Eye (tissue), 1 donor: ENCODE measurements at places on chromosomes 3 and 15.

DNA sequence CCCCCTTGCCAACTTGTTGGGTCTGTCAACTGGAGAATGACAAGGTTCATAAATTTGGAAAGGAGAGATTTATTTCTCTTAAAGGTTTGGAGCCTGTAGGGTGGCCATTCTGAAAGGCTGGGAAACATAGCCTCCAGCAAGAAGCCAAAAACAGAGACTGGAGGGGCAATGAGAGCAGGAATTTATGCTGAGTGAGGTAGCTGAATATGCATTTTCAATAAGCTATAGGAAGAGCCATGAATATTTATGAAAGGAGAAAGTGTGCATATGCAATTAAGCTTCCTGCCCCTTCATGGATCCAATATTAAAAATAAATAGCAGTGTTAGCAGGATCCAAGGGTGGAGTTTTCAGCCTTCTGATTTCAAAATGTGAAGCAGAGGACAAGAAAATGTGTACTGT, 306.1 kb upstream of the LRRC3B start:
- DNase-seq: no peak

GRCh38 chr3:137765310-137766033, 1.4 kb downstream of the SOX14 start:
- peak; percentile 38 for DNase-seq

DNA sequence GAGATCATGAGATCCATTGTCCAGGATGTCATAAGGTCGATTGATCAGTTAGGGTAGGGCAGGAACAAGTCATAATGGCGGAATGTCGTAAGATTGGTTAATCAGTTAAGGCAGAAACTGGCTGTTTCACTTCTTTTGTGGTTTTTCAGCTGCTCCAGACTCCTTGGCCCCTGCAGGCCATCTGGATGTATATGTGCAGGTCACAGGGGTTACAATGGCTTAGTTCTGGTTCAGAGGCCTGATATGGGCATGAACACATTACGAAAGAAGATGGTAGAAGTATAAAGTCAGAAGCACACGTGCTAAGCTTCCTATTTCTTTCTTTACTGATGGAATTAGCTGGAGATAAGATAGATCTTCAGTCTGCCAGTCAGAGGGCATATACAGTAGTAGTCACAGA, 315.4 kb upstream of the LRRC3B start:
- DNase-seq: no peak

DNA sequence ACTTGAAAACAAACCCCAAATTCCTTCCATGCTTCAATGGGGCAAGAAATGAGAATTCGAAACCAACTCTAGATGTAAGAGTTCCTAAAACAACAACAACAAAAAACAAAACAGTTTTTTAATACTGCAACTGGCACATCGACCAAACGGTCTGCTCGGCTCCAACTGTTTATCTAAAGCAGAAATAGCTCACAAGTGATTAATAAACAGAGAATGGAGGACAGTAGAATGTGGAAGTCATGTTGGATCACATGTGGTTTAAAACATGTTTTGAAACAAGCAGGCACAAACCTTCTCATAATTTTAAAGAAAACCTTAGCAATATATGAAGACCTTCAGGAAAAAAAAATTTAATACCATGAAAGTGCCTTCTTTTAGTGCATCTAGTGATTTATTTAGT, 55.1 kb downstream of the SETMAR start:
- no peak for DNase-seq

DNA sequence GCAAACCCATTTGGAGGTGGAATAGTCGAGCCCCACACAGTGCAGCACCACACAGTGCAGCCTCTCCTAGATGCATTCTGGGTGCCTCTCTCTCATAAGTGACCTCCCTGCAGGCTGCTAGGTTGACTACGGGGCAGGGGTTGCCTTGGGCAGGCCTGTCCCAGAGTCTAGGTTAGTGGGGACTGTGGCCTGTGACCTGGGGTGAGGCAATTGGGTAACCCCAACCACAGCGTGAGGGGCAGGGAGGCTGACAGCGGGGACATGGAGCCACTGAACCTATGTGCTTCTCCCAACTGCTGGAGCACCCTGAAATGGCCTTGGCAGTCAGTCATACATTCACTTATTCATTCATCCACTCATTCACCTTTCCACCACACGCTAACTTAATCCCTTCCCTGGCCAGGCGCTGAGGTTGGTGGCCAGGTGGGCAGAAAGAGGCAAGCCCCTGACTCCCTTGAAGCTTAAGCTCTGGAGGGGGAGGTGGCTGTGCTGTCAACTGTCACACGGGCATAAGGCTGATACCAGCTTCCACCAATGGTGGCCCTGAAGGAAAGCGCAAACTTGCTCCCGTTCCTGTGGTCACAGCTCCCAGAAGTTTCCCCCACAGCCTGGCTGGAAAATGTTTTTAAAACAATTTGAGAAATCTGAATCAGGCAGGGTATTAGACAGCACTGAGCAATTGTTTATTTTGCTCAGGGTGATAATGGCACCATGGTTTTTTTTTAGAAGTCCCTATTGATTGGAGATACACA, 46.2 kb downstream of the WNT7A start:
- no peak for DNase-seq

DNA sequence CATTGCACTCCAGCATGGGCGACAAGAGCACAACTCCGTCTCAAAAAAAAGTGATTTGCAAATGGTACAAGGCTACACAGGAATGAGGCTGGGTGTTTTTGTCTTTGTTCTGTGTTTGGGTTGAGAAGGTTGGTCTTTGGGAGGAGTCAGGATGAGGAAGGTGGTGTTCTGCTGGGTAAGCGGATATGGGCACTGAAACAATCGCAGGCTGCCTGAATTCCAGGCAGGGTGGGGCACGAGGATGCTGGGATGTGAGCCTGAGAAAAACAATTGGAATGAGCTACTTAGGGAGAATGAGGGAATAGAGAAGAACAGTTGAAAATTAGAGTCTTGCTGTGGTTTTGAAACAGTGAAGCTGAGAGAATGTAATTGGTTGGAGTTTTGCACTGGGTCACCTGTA, 51.6 kb downstream of the ZBTB38 start:
- DNase-seq: no peak
